ENCODE measurements at places on chromosomes 11 and 22. TPM values are rescaled to one million over a fixed set of nuclear protein-coding genes. Genes with fewer than 3 reads are reported as not detected.

GRCh38 chr11:116867619-116868018 lies 30.2 kb upstream of the APOA1 start:
- no peak for DNase-seq

The RFPL2 gene
- total RNA-seq, result 0.19 TPM

DNA sequence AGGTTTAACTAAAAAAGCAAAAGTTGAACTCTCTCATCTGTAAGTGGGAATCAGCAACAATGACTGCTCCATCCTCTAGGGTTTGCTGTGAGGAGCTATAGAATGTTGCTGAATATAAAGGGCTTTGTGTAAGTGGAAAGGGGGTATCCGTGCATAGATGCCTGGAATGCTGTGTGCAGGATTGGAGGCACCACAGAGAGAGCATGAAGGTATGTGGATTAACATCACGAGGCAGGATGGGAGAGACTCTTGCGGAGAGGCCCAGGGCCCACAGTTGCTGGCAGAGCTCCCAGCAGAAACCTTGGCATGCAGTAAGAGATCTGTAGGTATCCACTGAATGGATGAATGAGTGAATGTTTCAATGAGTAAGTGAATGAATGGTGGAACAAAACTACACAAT lies 298.7 kb upstream of the DDI1 start:
- no peak for DNase-seq

GRCh38 chr22:24030186-24030702 lies 19.1 kb downstream of the CABIN1 start:
- no peak for DNase-seq

DNA sequence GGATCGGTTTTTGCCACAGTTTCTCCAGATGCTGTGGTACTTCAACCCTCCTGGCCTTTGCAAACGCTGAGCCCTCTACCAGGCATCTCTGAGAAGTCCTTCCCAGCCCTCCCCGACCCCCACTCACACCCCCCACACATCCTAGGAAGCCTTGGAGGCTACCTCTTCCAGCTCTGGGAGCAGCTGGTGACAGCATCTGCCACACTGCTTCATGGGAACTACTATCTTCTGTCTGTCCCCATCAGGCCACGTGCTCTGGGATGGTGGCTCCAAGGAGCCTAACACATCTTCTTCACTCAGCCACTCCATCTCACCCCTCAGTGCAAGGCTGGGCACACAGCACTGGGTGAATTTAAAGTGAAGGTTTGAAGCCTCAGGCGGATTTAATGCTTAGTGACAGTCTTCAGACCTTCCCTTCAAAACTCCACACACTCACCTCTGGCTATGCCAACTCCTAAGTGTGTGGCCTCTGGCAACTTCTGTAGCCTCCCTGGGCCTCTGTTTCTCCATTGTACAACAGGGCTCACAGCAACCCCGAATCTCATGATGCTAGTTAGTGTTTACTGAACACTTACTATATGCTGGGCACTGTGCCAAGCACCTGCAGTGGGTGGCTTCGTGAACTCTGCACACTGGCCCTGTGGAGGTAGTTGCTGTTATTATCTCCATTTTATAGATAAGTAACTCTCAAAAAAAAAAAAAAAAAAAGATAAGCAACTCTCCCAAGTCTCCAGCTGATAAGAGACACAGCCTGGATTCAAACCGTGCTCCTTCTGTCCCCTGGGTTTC lies 7.3 kb upstream of the TP53I11 start:
- no peak for DNase-seq

DNA sequence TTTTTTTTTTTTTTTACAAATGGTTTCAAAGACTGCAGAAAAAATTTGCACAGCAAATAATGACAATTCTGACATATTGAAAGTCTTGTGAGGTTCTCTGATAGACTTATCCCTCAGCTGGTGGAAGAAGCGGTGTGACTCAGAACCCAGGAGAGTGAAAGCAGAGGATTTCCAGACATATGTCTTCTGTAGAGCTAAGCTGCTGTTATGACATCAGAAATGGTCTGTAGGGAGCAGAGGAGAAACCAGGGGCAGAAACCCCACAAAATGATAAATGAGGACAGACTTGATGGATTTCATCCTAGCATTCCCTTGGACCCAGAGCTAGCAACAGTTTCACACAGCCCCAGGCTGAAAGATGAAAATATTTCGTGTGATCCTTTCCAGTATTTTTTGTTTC lies 582.6 kb downstream of the METTL15 start:
- DNase-seq, result no peak

The CCDC73 gene
- total RNA-seq, result not detected

The FADS1 gene
- 115 TPM for total RNA-seq

GRCh38 chr11:6377902-6378639 lies 12.2 kb upstream of the SMPD1 start:
- DNase-seq, result no peak

The NXPE1 gene
- not detected for total RNA-seq

DNA sequence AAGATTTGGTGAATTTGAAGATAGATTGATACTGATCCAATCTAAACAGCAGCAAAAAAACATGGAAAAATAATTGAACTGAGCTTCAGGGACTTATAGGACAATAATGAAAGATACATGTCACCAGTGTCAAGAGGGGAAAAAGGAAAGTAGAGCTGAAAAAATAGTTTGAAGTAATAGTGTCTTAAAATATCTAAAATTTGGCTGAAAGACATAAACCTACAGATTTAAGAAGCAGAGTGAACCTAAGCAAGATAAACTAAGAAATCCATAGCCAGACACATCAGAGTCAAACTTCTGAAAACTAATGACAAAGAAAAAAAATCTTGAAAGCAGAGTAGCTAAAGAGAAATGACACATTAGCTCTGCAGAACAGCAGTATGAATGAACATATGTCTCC lies 67.7 kb downstream of the TRIM44 start:
- DNase-seq, result no peak

GRCh38 chr11:14764579-14765527 lies 121.2 kb downstream of the PDE3B start:
- no peak for DNase-seq

Data from H1 (cell line).